Endodermal cell (in vitro differentiated cells): ENCODE measurements at places on chromosomes 7 and 10.

DNA sequence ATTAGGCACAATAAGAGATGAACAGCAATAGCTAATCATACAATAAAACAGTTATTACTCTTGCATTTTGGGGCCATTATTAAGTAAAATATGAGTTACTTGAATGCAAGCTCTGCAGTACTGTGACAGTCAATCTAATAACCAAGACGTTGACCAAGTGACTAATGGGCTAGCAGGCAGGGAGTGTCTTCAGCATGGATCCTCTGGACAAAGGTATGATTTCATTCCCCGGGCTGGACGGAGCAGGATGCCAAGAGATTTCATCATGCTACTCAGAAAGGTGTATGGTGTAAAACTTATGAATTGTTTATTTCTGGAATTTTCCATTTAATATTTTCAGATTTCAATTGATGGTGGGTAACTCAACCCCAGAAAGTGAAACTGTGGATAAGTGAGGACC is 80.9 kb downstream of the SHH start:
- H3K27ac ChIP-seq, result no peak overlapping the region
- no peak for DNase-seq
- no peak overlapping the region for H3K4me3 ChIP-seq
- H3K27me3 ChIP-seq, result no peaks in the 10 kb centered on the region

DNA sequence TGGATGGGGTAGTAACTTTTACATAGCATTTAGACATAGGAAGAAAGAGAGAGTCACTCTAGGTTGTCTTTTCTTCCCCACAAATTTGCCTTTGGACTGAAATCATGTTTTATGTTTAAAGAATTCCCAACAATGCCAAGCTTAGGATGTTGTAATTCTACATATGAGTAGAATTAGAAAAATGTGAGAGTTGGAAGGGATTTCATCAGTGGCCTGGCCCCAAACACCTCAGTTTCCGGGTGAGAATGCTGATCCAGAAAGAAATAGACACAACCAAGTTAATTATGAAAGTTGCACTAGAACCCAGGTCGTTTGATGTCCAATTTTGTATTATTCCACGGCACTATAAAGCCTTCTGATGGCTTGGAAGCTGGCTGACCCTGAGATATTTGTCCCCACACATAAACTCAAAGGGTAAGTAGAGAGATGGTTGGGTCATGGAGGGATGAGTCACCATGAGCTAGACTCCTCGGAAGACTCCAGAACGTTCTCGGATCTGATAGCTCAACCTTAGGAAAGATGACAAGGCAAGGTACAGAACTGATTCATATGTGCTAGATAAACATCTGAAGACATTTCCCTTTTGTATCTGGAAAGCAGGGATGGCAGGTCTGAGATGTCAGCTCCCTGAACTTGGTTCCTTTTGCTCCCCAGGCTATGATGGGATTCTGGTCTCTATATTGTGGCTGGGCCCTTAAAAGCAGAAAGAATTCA is 48.8 kb upstream of the SLC35B4 start:
- no peak overlapping the region for H3K4me3 ChIP-seq
- H3K27me3 ChIP-seq, result peaks cover 2% of the 10 kb centered on the region
- no peaks in the 10 kb centered on the region for H3K4me1 ChIP-seq
- no peak for DNase-seq

- no peak overlapping the region for H3K27ac ChIP-seq
- H3K4me1 ChIP-seq, result no peaks in the 10 kb centered on the region
- H3K4me3 ChIP-seq, result no peak overlapping the region
- no peaks in the 10 kb centered on the region for H3K36me3 ChIP-seq
Measured at GRCh38 chr7:72159911-72160310, 252.2 kb downstream of the CALN1 start.

- peak overlapping the region; percentile 98 for H3K4me3 ChIP-seq
- no peaks in the 10 kb centered on the region for H3K27me3 ChIP-seq
- no peaks in the 10 kb centered on the region for H3K4me1 ChIP-seq
- H3K27ac ChIP-seq, result no peak overlapping the region
- DNase-seq, result no peak
- no peaks in the 10 kb centered on the region for H3K36me3 ChIP-seq
Measured at GRCh38 chr10:73093922-73094850, 2.5 kb downstream of the P4HA1 start.

- no peaks in the 10 kb centered on the region for H3K36me3 ChIP-seq
- no peaks in the 10 kb centered on the region for H3K4me1 ChIP-seq
- no peak for DNase-seq
- no peak overlapping the region for H3K27ac ChIP-seq
Measured at GRCh38 chr7:15837306-15837950, 150.9 kb upstream of the MEOX2 start.

DNA sequence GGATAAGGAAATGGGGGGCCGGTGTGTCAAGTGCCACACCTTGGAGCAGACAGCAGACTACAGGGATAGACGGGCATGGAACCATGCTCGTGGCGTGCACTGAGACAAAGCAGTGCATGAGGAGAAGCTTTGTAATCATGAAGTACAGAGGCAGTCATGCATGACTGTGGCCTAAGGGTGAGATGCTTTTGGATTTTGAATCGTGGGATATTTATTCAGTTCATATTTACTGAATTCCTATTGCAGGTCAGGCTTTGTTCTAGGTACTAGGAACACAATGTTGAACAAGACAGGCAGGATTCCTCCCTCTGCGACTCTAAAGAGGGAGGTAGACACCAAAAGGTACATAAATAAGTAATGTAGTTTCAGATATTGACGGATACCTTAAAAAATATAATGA is 597.6 kb downstream of the PARD3 start:
- peaks cover 4% of the 10 kb centered on the region for H3K36me3 ChIP-seq
- no peaks in the 10 kb centered on the region for H3K27me3 ChIP-seq
- peaks cover 10% of the 10 kb centered on the region for H3K4me1 ChIP-seq
- no peak overlapping the region for H3K4me3 ChIP-seq

GRCh38 chr10:44983066-44983894 is 4.7 kb upstream of the DEPP1 start:
- H3K36me3 ChIP-seq, result no peaks in the 10 kb centered on the region
- H3K27me3 ChIP-seq, result no peaks in the 10 kb centered on the region

GRCh38 chr7:151460474-151460855 is 20.5 kb upstream of the CRYGN start:
- H3K27me3 ChIP-seq, result no peaks in the 10 kb centered on the region
- H3K36me3 ChIP-seq, result peaks cover 23% of the 10 kb centered on the region
- peaks cover 10% of the 10 kb centered on the region for H3K4me1 ChIP-seq
- no peak overlapping the region for H3K4me3 ChIP-seq
- DNase-seq, result peak; percentile 56

- H3K4me1 ChIP-seq, result peaks cover 12% of the 10 kb centered on the region
- DNase-seq, result no peak
- H3K27me3 ChIP-seq, result no peaks in the 10 kb centered on the region
Measured at GRCh38 chr7:41438705-41439514, 264.0 kb downstream of the INHBA start.

DNA sequence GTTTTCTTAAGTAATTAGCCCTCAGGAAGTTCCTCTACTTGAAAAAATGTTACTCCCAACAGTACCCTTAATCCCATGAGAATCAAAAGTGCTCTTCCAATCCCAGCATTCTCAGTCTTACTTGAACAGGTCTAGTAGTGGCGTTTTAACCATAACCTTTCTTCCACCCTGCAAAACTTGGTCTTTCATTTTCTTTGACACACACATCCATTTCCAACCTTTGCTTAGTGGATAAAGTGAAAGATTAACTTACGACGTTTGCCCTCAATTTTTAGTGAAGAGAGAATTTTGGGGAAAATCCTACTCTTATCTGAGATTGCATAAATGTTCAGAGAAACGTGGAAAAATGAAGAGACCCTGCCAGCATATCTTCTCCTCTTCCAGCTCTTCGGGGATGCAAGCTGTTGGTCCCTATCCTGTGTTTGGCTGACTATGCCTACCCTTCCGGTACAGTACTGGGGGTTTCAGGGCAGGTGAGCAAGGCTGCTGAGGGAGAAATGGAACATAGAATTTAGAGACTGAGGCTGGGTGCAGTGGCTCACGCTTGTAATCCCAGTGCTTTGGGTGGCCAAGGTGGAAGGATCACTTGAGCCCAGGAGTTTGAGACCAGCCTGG is 18.8 kb downstream of the WBP1L start:
- no peak for DNase-seq
- no peak overlapping the region for H3K27ac ChIP-seq
- no peaks in the 10 kb centered on the region for H3K27me3 ChIP-seq
- peaks cover 11% of the 10 kb centered on the region for H3K4me1 ChIP-seq

DNA sequence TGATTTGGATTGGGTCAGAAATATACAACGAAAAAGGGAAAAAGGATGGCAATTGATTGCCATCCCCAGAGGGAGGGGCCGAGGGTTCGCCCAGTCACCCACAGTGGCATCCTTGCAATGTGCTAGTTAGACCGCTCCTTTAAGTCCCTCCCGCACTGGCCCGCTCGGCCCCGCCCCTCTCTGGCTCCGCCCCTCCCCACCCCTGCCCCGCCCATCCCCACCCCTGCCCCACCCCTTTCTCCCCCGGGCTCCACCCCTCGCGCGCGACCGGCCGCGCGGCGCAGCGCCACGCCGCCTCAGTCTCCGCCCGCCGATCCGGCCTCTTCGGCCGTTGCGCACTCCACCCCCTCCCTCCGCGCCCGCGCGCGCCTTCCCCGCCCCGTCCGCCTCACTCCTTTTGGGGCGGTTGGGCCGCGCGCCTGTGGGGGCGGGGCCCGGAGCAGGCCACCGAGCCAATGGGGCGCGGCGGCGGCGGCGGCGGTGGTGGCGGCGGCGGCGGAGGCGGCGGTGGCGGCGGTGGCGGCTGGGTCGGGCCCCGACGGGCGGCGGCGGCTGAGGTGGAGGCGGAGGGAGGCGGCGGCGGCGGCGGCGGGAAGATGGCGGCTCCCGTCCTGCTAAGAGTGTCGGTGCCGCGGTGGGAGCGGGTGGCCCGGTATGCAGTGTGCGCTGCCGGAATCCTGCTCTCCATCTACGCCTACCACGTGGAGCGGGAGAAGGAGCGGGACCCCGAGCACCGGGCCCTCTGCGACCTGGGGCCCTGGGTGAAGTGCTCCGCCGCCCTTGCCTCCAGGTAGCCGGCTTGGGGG is at the start of gene VKORC1L1:
VKORC1L1 (plus strand) TSS at position 299 of the 806 bp plus-strand sequence; CDS start at position 597, 298 bp downstream.
- peak; percentile 97 for DNase-seq
- no peaks in the 10 kb centered on the region for H3K4me1 ChIP-seq
- peak within 1 kb of the TSS; percentile 87 for H3K4me3 ChIP-seq
- no peaks in the 10 kb centered on the region for H3K36me3 ChIP-seq

DNA sequence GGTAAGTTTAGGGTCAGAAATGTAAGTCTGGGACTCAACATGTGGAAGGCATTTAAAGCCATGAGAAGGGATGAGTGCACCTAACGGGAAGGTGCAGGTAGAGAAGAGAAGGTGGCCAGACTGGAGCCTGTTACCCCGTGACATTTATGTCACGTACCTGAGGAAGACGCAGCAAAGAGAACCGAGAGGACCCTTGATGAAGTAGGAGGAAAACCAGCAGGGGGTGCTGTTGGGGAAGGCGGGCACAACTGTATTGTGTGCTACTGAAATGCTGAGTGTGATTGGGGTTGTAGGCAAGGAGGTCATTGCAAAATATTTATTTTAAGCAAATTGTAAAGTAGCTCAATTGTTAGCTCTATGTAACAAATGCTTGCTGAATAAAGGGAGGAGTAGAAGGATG is 338.2 kb upstream of the PRKCQ start:
- H3K27me3 ChIP-seq, result no peaks in the 10 kb centered on the region
- no peaks in the 10 kb centered on the region for H3K4me1 ChIP-seq
- no peak overlapping the region for H3K27ac ChIP-seq
- no peak overlapping the region for H3K4me3 ChIP-seq
- no peaks in the 10 kb centered on the region for H3K36me3 ChIP-seq
- peak; percentile 85 for DNase-seq

DNA sequence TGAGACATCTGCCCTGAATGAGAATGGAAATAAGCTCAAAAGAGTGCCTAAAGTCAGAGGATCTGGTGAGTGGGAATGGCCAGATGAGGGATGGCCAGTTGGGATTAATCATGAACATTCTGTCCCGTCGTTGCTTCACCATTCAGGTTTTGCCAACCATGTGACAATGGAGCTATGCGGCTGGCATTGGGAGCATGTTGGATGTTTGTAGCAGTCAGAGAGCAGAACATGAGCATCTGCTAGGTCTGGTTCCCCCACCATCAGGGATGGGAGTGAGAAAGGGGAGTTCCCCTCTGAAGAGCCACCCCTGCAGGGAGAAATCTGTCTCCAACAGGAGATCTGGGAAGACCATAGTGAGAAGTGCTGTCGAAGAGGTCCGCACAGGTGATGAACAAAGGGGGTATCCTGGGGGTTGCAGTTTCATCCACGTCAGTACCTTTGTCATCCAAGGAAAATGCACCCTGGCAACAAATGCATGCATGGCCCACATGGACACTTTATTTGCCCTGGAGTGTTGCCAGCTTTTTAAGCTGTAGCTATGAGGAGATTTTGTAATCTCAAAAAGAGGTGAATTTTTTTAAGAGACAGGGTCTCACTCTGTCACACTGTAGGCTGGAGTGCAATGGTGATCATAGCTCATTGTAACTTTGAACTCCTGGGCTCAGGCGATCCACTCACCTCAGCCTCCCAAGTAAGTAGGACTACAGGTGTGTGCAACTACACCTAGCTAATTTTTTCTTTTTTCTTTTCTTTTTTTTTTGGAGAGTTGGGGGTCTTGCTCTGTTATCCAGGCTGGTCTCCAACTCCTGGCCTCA is 190.2 kb downstream of the CAMK1D start:
- peak; percentile 28 for DNase-seq
- H3K27me3 ChIP-seq, result no peaks in the 10 kb centered on the region
- no peak overlapping the region for H3K27ac ChIP-seq
- no peak overlapping the region for H3K4me3 ChIP-seq

DNA sequence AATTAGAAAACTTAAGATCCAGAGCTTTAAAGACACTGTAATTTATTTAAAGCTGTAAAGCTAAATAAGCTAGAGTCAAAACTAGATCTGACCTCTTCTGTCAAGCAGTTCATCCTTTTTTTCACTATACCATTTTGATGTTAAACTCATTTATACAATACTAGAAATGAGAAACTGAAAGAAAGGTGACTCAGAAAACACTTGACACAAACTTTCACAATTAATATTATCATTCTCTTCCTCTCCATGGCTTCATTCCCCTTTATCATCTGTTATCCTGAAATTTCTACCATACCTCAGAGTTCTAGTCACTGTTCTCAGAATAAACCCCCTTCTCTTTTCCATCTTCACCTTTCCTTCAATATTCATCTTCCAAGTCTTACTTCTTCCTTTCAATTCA is 1.3 kb downstream of the FIGNL1 start:
- no peak overlapping the region for H3K27ac ChIP-seq
- peaks cover 6% of the 10 kb centered on the region for H3K27me3 ChIP-seq
- DNase-seq, result no peak
